Activated T-helper 2 cell treated with anti-CD3 and anti-CD28 coated beads, Interferon-gamma antibody, Interleukin-2, Interleukin-4, amounts not matched to agents 10 μg/mL and 5 μg/mL and 100 μg/mL, durations not matched to agents 14 hours and 24 hours and 36 hours (primary cell): ENCODE measurements at places on chromosomes 16 and 17. TPM values are rescaled to one million over a fixed set of nuclear protein-coding genes. Genes with fewer than 3 reads are reported as not detected.

DNA sequence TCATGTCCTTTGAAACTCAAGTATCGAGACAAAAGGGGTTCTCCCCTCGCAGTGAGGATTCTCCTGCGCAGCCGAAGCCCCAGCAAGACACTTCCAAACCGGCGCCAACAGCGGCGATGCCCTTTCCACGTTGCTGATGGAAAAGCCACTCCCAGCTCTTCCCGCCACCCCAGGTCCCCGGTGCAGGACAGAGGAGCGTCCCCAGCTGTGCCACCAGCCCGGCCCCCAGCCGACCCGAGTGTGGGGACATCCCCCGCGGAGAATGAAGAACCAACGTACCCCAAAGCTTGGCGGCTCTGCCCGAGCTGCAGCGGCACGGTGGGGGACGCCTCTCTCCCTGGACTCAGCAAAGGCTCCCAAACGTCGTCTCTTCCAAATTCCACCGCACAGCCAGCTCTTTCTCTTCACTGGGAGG, 573 bp downstream of the CHST6 start:
- no peak for DNase-seq

GRCh38 chr17:50076221-50076590, 18.9 kb upstream of the PDK2 start:
- DNase-seq: no peak

DNA sequence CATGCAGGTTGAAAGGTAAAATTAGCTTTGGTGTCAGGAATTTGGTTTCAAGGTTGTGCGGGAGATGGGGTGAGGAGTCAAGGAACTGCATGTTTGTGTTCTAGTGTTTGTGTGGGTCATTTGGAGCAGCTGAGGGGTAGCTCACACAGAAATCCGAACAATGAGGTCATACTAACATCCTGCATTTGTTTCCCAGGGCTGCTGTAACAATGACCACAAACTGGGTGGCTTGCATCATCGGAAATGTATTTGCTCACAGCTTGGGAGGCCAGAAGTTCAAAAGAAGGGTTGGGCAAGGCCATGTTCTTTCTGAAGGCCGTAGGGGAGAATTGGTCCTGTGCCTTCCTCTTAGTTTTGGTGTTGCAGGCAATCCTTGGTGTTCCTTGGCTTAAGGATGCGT, 287.4 kb downstream of the HAPSTR1 start:
- no peak for DNase-seq

- DNase-seq: no peak
Measured at GRCh38 chr16:69325784-69326171, 4.6 kb downstream of the PDF start.

DNA sequence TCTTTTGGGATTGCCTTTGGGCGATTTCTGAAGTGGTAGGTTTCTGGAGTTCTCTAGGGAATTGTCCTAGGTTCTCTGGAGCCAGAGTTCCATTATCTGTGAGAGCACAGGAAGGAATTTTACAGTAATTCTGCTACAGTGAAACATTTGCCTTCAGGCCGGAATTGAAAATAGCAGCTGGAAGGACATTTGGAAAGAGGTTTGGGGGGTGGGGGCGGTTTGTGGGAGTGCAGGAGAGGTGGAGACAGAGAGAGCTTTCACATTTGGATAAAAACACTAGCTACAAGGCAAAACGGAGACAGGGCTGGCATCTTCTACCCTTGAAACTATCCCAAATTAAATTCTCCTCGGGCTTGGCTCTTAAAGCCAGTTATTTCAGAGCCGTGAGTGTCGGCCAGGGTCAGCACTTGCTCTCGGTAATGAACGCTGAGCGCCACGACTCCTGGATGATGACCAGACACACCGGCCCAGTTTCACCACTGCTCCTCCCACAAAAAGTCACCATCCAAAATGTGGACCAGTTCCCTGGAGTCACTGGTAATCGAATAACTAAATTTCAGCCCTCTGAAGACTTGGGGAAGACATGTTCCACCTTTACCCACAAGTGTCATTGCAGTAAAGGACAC, 67.7 kb upstream of the TANC2 start:
- no peak for DNase-seq

- DNase-seq: no peak
Measured at GRCh38 chr16:57955572-57956188, 15.2 kb downstream of the CNGB1 start.

- DNase-seq: no peak
Measured at GRCh38 chr17:31415004-31415454, 23.6 kb downstream of the RAB11FIP4 start.

GRCh38 chr17:42315402-42316156, 27.3 kb downstream of the STAT5A start:
- no peak for DNase-seq

GRCh38 chr16:89391-90302, 11.6 kb downstream of the MPG start:
- no peak for DNase-seq

- no peak for DNase-seq
Measured at GRCh38 chr16:25291580-25291979, 33.9 kb upstream of the ZKSCAN2 start.

GRCh38 chr17:48733632-48734328, 5.2 kb upstream of the HOXB13 start:
- DNase-seq: no peak

DNA sequence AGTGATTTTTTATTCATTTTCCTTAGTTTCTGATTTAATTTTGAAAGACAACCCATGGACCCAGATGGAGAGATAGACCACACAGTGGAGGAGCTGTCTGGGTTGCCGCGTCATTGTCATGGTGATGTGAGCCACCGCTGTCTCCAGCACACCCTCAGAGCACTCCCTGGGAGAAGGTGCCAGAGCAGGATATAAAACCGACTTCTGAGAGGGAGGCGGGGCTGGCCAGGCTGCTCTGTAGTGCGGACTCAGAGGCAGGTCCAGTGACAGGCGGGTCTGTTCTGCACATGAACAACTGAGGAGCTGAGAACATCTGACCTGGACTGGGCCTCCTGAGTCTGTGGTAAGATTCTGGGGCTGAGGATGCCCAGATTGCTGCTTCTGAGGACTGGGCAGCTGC, 216.3 kb upstream of the NLRP1 start:
- DNase-seq: no peak

DNA sequence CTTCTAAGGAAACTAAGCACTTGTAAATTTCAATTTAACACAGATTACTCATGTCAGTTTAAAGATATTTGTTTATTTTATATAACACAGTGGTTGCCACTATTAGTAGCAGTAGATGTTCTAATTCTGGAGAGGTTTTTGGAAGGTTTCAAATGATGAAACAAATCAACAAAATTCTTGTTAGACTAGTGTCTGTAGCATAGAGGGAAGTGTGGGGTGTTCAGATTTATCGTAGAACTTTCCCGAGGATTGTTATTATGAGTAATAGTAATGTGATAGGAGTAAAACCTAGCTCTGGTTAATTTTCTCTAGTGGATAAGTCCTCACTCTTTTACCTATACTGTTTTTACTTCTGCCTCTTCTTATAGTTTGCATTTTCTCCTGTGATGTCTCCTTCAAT, 6.3 kb downstream of the GAN start:
- DNase-seq: no peak

DNA sequence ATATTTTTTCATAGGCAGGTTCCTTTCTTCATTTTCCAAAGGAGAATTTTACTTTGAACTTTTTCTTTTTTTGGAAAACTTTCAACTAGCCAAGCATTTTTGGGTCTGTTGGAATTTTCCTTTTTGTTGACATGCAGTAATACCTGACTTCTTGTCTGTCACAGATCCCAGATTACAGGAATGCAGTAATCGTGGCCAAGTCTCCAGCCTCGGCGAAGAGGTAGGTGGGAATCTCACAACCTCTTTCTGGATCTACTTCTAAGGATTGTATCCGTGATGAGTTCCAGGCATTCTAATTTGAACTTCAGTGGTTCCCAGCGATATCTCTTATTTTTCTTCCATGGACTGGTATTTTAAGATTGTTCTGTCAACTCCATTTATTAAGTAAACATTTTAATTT, 31.7 kb downstream of the PRPSAP2 start:
- no peak for DNase-seq

KRTAP4-1 gene
- not detected in 2 replicates for total RNA-seq

MT1G gene
- total RNA-seq: 21.1 and 24.5 TPM in 2 replicates

TPSG1 gene
- total RNA-seq: not detected in 2 replicates

TMEM106A gene
- 18.5 and 22.0 TPM in 2 replicates for total RNA-seq

TOP3A gene
- total RNA-seq: 70.7 and 75.0 TPM in 2 replicates

DBNDD1 gene
- 0.43 and 0.69 TPM in 2 replicates for total RNA-seq

KCNH6 gene
- not detected in 2 replicates for total RNA-seq

CDRT15L2 gene
- not detected in 2 replicates for total RNA-seq

SEPTIN1 gene
- total RNA-seq: 169 and 173 TPM in 2 replicates

EVPLL gene
- not detected in 2 replicates for total RNA-seq
